Inflammatory macrophage treated with lipopolysaccharide for 4 hours (primary cell): ENCODE measurements at places on chromosomes 2 and 18.

- no peak for DNase-seq
Measured at GRCh38 chr2:221310730-221311129, 261.4 kb downstream of the EPHA4 start.

- no peak for DNase-seq
Measured at GRCh38 chr2:24813691-24814137, 20.5 kb downstream of the CENPO start.

DNA sequence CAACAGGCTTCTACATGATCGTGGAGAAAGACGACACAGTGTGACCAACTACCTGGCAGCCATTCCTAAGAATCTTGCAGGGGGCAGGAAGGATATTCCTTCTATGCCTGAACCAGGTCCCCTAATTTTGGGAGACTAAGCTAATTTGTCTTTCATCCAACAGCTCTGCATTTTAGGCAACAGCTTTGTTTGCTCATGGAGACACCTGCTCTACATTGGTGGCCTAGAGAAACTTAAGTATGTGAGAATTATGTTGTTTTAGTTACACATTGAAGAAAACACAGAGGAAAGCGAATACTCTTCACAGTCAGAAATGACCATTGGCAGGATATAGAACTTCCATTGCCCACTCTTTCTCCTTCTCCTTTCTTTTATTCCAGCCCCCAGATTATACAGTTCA, 75.2 kb downstream of the ASXL3 start:
- DNase-seq, result no peak

DNA sequence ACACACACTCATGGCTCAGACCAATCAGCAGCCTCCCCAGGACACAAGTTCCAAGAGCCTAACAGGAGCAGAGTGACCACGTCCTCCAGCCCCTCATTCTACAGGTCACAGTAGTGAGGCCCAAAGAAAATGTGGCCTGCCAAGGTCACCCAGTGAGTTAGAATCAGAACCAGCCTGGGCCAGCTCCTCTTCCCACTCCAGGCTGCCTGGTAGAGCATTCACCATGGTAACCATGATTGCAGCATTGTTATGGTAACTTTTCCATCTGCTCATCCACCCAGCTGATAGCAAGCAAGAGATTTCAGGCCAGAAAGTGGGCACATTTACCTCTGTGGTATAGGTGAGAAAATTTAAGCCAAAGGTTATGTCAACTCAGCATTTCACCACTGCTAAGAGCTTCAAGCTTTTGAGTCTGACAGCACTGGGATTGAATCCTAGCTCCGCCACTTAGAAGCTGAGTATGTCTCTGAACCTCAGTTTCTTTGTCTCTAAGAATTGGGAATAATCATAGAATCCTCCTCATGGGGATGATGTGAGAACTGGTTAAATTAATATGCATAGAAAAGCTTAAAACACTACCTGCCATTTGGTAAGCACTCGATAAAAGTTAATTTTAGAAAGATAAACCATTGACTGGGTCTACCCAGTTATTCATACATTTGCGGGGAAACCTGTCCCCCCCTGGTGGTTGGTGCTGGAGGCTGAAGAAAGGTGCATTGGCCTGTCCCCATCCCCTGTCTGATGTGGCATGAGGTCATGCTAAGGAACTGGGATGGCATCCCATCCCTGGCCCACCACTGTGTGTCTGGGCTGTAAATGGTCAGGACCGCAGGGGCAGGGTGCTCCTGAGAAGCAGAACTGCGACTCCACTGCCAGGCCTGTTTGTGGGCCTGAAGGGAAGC, 181.5 kb downstream of the KLHL29 start:
- DNase-seq, result no peak

DNA sequence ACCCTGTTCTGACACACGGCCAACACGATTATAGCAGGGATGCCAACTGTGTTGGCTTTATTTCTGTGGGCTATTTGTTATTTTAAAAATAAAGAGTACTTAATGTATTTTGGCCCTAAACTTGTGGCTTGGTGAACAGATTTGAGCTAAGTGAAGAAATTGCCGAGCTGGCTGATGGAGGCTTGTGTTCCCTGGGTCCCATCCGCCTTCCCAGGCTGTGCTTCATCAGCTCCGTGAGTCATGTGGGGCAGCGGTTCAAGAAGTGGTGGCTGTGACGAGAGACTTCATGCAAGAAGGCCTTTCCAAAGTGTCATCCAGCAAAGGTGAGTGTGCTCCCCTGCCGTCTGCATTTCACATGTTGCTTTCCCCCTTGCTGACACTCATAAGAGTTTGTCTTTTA, 73.6 kb upstream of the NCK2 start:
- DNase-seq, result no peak

DNA sequence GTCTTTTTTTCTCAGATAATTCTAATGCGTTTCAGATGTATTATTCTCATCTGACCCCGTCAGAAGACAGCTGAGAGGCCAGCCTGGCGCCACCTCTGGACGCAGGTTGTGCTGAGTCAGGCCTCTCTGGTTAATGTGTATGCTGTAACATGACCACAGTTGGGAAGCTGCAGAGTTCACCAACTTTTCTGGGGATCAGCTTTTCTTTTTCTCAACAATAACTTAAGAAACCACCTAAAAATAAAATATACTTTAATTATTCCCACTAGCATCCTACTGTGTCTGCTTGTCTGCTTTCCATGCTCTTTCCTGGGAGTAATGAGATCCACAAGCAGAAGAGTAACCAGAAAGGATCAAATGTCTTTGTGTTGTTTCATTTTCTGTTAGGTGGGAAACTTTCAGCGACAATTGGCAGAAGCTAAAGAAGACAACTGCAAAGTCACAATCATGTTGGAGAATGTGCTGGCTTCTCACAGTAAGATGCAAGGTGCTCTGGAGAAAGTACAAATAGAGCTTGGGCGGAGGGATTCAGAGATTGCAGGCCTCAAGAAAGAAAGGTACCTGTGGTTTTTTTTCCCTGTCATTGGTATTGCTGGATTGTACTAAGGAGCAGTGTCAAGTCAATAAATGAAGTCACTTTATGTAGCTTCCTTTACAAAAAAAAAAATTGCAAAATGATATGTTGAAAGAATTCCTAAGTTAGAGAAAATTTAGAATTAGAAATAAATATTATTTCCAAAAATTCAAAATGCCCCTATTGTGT, 79.8 kb downstream of the CCDC150 start:
- DNase-seq, result no peak

- no peak for DNase-seq
Measured at GRCh38 chr18:31291688-31292087, 26.3 kb upstream of the DSG1 start.

GRCh38 chr2:220489121-220489520, 861.7 kb downstream of the SLC4A3 start:
- DNase-seq, result no peak

DNA sequence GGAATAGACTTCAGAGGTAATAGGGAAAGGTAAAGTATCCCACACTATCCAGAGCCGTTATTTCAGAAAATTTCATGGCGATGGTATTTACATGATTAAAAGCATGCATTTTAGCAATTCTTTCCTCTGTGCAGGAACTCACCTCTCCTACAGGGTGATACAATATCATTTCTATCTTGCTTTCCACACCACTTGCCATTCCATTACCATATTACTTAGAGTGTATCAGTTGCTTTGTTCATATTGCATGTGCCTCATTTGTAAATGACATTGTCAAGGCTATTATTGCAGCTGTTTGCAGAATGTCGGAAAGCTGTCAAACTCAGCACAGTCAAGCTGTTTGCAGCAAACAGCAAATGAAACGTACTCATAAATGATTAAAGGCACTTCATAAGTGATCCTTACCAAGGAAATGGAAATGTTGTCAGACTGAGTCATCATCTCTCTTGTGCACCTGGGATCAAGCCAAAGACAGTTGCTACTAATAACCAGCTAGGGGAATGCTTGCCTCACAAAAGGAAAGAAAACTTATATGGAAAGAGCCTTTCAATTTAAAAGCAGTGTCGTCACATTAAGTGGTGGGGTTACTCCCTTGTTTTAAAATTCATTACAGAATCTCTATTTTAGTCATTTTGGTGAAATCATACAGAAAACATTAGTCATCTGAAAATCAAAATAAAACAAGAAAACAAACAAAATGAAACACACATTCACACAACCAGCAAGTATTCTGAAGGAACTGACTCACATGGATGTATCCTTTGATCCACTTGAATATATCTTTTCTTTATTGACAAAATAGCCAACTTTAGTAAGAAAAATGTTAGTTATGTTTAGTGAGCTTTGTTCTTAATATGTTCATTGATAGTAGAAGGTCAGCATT, 1064.1 kb upstream of the CNTNAP5 start:
- no peak for DNase-seq

GRCh38 chr18:78918707-78919106, 60.9 kb upstream of the SALL3 start:
- no peak for DNase-seq

- DNase-seq, result no peak
Measured at GRCh38 chr2:67719351-67719750, 322.2 kb downstream of the ETAA1 start.

- peak; percentile 91 for DNase-seq
Measured at GRCh38 chr2:20050104-20050645, 1.3 kb downstream of the LAPTM4A start.

DNA sequence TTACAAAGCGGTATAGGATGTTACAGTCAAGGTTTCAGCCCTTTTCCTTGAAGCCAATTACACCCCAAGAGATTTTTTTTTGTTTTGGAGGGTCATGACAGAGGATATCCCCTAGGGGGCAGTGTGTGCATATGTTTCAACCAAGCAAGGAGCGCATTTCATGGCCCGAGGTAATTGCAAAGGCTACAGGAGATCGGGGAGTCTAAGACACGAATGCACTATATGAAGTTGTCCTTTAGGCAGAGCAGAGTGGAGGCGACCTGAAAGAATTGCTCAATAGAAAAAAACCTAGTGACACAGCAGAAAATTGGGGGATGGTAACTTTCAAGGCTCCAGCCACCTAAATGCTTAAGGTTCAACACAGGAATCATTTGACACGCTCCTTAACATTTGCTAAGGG, 219.8 kb upstream of the PARD3B start:
- DNase-seq, result peak; percentile 46

DNA sequence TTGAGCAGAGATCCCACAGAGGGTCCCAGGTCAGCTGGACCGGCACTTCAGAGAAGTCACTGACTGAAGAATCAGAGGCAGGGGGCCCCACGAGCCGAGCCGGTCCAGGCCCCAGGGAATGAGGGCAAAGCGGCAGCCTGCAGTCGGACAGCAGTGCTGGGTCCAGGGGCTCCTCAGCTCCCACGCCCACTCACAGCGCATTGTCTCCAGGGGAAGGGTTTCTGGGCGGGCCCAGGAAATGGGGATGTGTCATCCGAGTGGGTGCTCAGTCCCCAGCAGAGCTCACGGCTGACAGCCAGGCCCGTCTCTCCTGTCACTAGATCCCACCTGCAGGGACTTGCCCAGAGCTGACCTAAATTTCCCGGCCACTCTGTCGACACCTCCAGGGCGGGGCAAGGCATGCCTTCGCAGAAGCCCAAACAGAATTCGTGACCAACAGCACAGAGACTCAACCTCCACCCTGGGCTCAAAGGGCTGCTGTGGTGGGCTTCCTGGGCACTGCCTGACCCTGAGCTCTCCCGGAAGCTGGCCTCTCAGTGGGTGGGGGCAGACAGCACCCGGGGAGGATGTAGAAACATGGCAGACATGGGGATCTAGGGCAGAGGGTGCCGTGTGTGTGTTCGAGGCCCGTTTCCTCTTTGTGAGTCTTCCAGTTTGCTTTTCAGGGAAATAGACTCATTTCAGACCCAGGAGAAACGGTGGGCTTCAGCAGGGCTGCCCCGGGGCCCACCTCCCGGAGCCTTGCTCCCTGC, 42.1 kb upstream of the TAF1B start:
- peak; percentile 98 for DNase-seq

DNA sequence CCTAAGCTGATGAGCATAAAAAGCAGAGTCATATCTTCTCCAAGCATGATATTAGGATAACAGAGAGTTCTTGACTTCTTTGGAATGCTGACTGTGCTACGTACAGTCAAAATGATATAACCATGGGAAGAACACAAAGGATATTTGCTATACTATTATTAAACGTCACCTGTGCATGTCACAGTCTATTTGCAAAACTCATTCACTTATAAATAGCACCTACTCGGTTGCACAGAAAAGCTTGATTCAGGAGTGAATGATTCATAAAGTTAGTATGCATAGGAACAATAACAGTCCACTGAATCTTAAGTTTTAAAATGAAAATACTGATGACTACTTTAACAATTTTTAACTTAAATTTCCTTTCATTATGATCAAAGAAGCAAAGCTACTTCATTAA, 83.3 kb downstream of the SP3 start:
- no peak for DNase-seq

GRCh38 chr18:55100817-55101457, 141.7 kb upstream of the CCDC68 start:
- DNase-seq, result no peak

- peak; percentile 79 for DNase-seq
Measured at GRCh38 chr2:191566344-191566743, 111.6 kb upstream of the NABP1 start.

DNA sequence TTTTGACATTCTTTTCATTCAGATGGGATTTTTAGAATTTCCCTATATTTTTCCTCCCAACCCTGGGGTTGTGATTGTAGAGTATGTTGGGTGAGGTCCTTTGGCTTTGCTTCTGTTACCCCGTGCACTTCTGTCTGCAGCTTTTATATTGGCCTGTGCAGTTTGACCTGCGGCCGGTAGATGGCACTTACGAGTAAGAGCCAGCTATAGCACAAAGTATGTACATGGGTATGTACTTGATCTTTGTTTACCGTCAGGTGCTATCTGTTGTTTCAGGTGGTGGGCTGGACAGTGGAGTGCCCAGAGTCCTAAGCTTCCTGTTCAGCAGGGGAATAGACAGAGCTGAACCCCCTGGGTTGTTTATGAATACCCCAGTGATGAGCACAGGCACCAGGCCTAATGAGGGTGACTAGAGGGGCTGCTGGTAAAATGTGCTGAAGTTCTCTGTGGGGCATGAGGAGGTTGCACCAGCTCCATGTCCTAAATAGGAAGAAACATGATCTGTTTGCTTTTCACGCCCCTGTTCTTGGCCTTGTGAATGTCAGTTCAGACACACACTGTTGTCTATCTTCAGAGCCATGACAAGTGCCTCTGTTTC, 58.9 kb upstream of the THUMPD2 start:
- DNase-seq, result no peak

DNA sequence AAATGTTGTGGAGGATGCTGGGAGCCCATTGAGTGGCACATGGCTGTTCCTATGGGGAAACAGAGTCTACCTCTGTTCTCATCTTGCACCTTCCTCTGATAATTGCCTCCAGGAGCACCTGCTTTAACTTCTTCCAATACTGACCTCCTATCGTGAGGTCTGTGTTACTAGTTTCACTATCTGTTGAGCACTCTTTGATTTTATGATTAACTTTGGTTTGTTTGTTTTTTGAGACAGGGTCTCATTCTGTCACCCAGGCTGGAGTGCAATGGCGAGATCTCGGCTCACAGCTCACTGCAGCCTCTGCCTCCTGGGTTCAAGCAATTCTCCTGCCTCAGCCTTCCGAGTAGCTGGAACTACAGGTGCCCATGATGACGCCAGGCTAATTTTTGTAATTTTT, 12.1 kb upstream of the RFX8 start:
- no peak for DNase-seq

GRCh38 chr2:181122601-181123000, 142.2 kb downstream of the UBE2E3 start:
- DNase-seq, result no peak

GRCh38 chr18:10169814-10170213, 256.0 kb downstream of the VAPA start:
- DNase-seq, result no peak

GRCh38 chr2:164190700-164191099, 430.6 kb downstream of the GRB14 start:
- no peak for DNase-seq
